Hematopoietic multipotent progenitor cell treated with erythropoietin and hydrocortisone succinate and interleukin-3 and kit ligand, for 15 days (in vitro differentiated cells): ENCODE measurements at places on chromosomes 7 and 10.

- DNase-seq = no peak
These were observed 3.3 kb upstream of the PDE1C start for GRCh38 chr7:32073533-32073932.

GRCh38 chr10:127142856-127143255 lies 53.5 kb downstream of the INSYN2A start:
- no peak for DNase-seq

GRCh38 chr10:10804998-10805740 lies 212.5 kb upstream of the CELF2 start:
- DNase-seq = no peak

DNA sequence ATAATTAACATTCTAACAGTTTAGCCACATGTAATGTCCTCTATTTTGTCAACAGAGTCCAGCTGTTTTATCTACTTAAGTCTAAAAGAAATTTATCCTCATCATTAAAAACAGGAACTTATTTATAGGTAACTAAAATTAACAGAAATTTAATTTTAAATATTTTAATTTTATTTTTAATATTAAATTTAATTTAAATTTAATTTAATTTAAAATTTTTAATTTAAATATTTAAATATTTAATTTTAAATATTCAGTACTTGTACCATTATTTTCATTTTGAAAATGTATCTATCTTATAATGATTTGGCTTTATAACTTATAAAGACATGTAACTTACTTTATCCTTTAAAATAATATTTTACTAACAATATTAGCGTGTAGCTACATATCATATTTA lies 1.0 kb upstream of the GPR22 start:
- DNase-seq = no peak

DNA sequence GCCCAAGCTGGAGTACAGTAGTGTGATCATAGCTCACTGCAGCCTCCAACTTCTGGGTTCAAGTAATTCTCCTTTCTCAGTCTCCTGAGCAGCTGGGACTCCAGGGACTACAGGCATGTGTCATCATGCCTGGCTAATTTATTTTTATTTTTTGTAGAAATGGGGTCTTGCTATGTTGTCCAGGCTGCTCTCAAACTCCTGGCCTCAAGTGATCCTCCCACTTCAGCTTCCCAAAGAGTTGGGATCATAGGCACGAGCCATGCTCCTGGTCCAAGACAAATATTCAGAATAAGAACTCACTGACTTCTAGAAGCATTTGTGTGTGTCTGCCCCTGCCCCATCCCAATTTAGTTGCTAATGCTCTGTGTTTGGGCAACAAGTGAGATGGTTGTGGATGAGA lies 151.8 kb downstream of the ITGA8 start:
- DNase-seq = no peak
